NCI-H2107 (cell line): ENCODE measurements at places on chromosomes 12 and 14.

- no peak for DNase-seq
Measured at GRCh38 chr12:121003650-121004049, 12.6 kb downstream of the C12orf43 start.

- no peak for DNase-seq
Measured at GRCh38 chr12:22657538-22657937, 32.6 kb downstream of the ETNK1 start.

- no peak for DNase-seq
Measured at GRCh38 chr12:70252832-70253231, 9.6 kb downstream of the CNOT2 start.

- DNase-seq = peak; percentile 59
Measured at GRCh38 chr14:64704143-64704742, at the start of gene PLEKHG3. Gene PLEKHG3 (plus strand): TSS chr14:64704424. CDS start chr14:64727632, 23,208 bp downstream.

DNA sequence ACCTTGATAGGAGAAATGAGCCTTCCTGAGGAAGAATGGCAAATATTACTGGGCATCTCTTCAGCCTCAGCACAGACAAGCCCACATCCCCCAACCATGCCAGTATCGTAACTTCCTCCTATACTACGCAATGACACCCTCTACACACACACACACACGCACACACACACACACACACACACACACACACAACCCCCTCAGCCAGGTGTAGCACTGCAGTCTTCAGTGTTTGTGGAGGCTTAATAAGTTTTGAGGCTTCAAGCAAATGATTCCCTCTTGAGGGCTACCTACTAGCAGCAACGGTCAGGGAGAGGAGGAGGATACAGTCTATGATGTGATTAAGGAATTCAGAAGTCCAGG lies 1.6 kb downstream of the DGKA start:
- DNase-seq = no peak

GRCh38 chr14:76715511-76716081 lies 45.7 kb upstream of the VASH1 start:
- DNase-seq = no peak

- DNase-seq = no peak
Measured at GRCh38 chr14:51711505-51711904, 59.8 kb downstream of the FRMD6 start.

- no peak for DNase-seq
Measured at GRCh38 chr12:108302403-108303311, 36.5 kb downstream of the CMKLR1 start.
